Fibroblast of gingiva (primary cell): ENCODE measurements at places on chromosomes 5 and 9.

- no peak for DNase-seq
Measured at GRCh38 chr5:17289681-17290539, 72.5 kb downstream of the BASP1 start.

DNA sequence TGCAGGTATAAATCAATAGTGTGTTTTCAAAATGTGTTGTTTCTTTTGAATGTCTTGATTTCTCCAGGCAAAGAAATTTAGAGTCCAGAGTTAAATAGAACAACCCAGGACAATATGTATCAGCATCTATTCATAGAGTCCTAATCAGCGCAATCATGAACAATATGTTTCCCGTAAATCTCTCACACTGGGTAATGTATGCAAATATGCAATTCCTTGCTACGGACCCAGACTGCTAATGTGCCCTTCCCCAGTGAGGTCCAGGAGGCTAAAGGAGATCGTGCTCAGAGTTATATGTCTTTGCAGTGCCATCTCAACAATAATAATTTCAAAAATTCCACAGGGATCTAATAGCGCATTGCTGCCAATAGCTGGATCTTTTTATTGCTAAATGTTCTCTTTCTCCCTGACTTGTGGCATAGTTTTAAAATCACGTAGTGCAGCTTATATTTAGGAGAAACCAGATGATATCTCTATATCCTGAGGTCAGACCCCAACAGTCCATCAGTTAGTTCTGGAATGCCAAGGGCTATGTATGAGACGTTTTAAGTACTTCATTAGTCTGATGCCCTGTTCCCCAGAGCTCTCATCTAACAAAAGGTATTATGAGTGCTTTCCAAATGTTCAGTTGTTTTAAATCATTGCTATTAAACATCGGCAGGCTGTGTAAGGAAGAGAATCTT, 145.1 kb downstream of the MARCHF11 start:
- no peak for DNase-seq

- no peak for DNase-seq
Measured at GRCh38 chr9:126519660-126520420, 93.9 kb upstream of the LMX1B start.

GRCh38 chr9:126393876-126394275, 67.2 kb downstream of the MVB12B start:
- DNase-seq, result no peak

DNA sequence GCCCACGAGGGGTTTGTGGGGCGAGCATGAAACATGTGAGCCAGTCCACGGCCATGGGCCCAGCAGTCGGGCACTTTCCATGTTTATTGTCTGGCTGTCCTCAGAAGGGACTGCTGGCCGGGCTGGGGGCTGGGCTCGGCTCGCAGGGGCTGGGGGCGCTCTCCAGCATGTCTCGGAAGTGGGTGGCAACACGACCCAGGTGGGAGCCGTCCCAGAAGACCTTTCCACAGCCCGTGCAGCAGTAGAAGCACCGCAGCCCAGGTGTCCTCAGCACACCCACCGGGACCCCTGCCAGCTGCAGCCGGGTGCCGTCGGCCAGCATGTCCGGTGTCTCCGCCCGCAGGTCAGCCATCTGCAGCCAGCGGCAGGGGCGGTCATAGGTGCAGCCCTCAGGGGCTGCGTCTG, 4.8 kb upstream of the NRARP start:
- no peak for DNase-seq

GRCh38 chr9:135822374-135822755, 85.0 kb downstream of the CAMSAP1 start:
- no peak for DNase-seq

DNA sequence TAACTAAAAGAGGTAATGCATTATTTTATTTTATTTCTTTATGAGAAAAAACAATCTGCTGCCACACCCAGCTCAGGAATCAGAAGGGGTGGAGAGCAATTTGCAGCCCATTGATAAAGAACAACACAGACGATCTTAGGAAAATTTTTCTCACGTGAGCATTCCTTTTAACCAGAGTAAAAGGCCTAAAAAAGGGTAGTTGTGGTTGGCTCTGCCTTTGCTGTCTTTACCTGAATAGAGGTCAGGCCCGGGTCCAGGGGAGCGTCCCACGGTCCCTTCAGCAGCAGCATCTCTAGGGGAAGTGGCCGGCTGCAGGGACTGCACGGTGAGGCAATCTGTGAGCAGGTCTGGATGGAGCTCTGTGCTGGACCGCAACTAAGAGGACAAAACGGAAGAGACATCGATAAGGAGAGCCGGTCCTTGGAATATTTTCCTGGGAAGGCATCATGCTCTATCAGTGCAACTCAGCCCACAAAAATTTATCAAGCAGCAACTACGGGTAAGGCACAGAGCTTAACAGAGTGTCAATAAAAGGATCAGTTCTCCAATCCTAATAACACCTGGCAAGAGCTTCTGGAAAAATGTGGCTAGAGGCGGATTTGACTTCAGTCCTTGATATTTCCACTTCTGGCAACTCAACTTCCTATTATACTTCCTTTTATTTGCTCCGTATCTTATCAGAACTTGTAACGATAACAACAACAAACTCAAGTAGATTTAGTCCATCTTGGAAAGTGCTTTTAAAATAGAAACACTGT, 372.8 kb upstream of the RFX3 start:
- DNase-seq, result no peak

DNA sequence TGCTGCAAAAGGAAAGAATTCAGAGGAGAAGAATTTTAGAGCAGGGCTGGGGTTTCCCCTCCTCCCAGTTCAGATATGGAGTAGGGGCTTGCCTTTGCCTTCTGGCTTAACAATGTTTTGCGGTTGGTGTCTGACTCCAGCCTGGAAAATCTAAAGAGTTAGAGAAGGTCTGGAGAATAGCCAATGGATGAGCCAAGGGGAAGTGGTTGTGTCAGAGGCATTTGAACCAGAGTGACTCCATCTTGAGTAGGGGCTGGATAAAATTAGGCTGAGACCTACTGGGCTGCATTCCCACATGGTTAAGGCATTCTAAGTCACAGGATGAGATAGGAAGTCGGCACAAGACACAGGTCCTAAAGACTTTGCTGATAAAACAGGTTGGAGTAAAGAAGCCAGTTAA, 133.7 kb downstream of the DIRAS2 start:
- DNase-seq, result no peak

GRCh38 chr5:130546211-130546610, 618.8 kb downstream of the HINT1 start:
- DNase-seq, result peak; percentile 38

DNA sequence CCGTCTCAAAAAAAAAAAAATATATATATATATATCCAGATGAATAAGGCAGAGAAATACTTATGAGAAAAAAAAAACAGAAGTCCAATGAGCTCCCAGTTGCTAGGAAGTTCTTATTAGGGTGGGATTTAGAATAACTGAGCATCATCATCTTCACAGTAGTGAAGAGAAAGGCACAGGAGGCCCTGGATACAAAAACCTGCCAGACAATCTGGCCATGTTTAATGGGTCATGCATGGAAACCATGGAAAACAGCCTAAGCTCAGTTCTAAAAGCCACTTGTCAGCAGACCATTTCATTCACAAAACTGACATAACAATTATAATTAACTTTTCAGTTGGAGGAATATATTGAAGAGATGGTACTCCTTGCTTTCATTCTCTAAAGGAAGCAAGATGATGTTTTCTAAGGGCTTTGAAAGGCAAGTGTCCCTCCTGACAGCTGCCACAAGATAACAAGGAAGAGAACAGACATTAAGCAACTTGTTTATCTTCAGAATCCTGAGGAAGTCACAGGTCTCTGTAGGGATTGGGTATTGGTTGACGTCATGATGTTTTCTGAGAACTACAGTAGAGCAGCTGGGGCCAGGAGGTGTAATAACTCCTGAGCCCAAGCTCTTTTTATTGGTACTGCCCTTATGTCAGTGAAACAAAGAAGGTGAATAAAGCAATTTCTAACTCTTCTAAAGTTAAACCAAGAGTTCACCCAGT, 463.1 kb downstream of the DMAC1 start:
- no peak for DNase-seq

DNA sequence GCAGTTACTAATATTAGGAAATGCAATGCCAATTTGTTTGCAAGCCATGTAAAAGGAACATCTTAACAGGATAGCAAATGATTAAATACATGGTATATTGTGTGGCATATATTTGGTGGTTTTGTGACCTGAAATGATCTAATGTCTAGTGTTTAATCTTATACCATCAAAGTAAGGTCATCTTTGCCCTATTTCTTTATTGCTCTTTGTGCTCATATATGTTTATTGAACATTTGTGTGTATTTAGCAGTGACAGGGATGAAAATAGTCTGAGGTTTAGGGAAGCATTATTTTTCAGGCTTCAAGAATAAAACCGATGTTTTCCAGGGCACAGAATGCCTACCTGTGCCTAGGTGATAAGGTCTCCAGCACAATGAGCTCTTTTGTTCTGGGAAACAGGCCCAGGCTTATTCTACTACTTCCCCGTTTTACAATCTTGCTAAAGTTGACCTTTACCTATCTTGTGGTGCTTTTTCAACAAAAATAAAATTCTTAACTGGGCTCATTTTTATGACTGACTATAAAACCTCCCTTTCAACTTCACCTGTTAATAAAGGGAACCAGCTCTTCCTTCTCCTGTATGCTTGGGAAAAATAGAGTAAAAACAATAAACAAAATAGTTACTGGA, 105.6 kb upstream of the ANKH start:
- DNase-seq, result no peak

- DNase-seq, result no peak
Measured at GRCh38 chr5:105940181-105940580, 1730.6 kb downstream of the EFNA5 start.

- DNase-seq, result no peak
Measured at GRCh38 chr5:3602785-3603502, 7.3 kb downstream of the IRX1 start.

GRCh38 chr9:84170521-84171141, 169.9 kb downstream of the SLC28A3 start:
- peak; percentile 97 for DNase-seq

DNA sequence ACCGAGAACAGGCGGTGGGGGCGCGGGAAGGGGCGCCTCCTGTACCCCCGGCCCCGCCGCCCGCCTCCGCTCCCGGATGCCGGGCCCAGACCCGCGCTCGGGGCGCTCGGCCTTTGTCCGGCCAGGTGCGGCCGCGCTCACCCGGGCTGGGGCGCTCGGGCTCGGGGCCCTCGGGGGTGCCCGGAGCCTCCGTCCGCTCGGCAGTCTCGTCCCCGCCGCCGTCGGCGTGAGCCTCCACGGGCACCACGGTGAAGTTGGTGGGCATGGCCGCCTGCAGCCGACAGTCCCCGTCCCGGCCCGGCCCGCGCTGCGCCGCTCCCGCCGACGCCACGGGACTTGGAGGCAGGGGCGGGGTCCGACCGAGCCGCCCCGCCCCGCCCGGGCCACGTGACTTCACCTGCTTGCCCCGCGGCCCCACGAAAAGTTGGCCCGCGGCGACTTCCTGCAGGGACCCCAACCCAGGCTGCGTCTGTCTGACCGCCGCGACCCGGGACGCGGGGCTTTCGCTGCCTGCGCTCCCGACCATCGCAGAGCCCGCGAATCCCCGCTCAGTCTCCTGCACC, at the start of gene SLC12A7:
Gene SLC12A7, minus strand, starts transcription at position 337 of the 563 bp plus-strand sequence. Its CDS starts 72 bp downstream, at position 265.
- DNase-seq, result no peak

DNA sequence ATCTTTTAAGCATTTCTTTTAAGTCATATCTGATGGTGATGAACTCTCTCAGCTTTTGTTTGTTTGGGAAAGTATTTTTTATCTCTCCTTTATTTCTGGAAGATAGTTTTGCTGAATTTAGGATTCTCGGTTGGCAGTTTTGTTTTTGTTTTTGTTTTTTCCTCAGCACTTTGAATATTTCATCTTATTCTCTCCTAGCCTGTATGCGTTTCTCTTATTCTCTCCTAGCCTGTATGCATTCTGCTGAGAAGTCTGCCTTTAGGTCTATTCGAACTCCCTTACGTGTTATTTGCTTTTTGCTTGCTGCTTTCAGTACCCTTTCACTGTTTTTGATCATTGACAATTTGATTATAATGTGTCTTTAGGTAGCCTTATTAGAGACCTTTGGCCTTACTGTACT, 787.8 kb upstream of the FAM174A start:
- no peak for DNase-seq

DNA sequence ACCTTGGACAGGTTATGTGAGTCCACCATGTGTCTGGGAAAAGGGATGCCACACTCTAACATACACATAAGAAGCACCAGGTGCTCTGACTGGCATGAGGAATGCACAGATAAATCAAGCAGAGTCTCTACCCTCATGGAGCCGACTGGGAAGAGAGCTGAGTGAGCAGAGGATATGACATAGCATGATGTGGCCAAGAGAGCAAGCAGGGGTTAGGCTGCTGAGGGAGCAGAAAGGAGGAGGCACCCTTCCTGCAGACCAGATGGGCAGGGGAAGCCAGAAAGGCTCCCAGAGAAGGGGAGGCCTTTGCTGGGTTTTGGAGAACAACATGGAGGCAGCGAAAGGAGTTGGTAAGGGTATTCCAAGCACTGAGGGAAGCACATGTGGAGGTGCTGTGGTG, 223.1 kb downstream of the GNA14 start:
- no peak for DNase-seq

GRCh38 chr5:122390154-122390553, 78.1 kb downstream of the SNCAIP start:
- DNase-seq, result no peak
